ENCODE measurements at places on chromosomes 6 and 20. TPM values are rescaled to one million over a fixed set of nuclear protein-coding genes. Genes with fewer than 3 reads are reported as not detected.

DNA sequence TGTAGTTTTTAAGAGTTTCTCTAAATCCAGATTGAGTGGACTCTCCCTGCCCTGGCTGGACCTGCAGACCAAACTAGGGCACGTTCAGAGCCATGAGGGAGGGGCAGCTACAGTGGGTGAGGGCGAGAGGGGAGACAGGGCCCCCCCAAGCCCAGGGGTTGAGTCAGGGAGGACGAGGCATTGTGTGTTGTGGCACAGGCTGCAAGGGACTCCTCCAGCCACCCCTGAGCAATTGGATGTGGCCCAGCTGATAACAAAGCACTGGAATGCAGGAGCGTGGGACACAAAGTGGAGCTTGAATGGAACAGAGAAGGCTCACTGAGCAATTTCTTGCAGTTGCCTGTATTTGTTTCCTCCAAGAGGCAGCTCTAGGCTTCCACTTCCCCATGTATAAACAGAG lies 43.5 kb upstream of the MYL9 start:
- DNase-seq = no peak

GRCh38 chr6:158387578-158387977 lies 75.3 kb downstream of the TULP4 start:
- no peak for DNase-seq

DNA sequence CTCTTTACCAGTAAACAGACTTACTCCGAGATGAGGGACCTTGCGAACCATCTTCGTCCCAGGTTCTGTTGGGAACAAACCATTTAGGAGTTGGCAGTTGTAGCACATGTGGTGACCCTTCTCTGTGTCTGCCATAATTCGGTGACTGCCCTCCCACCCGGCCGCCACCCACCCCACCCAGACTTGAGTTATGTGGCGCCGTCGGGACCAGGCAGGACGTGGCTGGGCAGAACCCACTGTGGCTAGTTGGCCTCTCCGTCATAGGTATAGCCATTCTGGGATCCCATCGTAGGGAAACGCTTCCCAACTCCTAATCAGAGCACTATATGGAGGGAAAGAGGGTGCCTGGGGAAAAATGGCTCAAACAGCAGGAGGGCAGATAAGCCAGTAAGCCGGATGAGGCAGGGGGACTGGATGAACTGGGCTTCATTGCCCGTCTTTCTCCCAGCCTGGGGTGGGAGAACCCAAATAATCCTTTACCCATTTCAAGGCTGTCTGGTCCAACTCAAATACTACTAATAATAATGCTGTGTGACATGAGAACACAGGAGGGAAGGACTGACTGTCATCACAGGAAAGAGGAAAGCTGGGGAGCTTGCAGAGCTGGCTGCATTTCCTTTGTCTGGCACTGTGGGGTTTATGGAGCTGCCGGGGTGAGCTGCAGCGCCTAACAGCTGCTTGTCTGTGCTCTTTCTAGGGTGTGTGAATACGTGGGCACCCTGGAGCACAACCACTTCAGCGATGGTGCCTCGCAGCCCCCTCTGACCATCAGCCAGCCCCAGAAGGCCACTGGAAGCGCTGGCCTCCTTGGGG lies 73.0 kb upstream of the PBOV1 start:
- no peak for DNase-seq

The SLC35D3 gene
- total RNA-seq = not detected

- DNase-seq = peak; percentile 4
Observed at GRCh38 chr20:57879779-57880570, 170.2 kb upstream of the PMEPA1 start.
